Globus pallidus (tissue), 1 donor: ENCODE measurements at places on chromosomes 11 and 22.

DNA sequence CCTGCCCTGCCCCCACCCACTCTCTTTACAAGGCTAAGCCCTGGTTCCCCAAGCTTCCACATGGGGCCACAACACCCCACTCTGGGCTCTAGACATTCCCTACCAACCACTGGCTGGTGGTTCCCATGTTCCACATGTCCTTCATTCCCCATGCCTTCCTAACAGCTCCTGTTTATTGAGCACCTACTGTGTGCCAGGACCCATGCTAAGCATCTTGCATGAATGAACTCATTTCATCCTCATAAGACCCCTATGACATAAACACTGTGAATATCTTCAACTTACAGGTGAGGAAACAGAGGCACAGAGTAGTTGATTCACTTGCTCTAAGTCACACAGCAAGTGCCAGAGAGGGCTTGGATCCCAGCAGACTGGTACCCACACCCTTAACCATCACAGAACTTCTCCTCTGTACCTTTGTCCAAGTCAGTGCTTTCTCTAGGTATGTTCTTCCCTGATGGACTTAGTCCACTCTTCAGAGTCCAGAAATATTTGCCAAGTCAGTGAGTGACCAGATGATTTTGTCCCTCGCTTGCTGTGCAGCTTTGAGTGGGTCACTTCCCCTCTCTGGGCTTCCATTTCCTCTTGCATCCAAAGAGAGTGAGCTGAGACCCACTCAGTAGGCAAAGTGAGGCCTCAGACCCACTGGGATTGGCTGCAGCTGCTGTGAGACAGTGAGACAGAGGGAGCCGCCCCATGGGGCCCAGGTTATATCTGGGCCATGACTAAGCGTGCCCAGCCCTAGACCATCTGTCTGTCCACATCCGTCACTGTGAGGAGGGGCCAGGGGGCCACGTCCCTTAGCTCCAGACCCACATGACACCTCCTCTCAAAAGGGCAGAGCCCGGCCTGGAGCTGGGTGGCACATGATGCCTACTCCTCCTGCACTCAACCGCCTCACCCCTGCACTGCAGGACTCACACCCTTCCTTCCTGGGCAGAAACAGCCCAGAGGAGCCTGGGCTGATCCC, 132.4 kb downstream of the MN1 start:
- DNase-seq, result no peak

DNA sequence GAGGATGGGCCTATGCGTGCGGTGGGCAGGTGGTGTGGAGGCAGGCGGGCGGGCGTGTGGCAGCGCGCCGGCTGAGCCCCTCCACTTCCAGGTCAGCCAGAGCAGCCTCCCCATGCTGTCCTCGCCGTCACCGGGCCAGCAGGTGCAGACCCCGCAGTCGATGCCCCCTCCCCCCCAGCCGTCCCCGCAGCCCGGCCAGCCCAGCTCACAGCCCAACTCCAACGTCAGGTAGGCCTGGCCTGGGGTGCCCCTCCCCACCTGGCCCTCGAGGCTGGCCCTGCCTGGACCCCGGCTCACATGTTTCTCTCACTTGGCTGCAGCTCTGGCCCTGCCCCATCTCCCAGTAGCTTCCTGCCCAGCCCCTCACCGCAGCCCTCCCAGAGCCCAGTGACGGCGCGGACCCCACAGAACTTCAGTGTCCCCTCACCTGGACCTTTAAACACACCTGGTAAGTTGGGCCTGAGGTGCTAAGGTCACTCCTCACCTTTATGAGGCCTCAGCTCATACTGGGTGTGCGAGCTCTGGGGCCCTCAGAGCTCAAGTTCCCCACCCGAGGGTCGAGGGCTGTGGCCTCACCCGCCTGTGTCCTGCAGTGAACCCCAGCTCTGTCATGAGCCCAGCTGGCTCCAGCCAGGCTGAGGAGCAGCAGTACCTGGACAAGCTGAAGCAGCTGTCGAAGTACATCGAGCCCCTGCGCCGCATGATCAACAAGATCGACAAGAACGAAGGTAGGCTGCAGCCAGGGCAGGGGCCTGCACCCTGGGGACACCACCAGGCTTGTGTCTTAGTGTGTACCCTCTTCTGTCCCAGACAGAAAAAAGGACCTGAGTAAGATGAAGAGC, 75.3 kb downstream of the MED15 start:
- no peak for DNase-seq

- DNase-seq, result no peak
These were observed 207.0 kb downstream of the KIRREL3 start for GRCh38 chr11:126793596-126793995.

- no peak for DNase-seq
These were observed 251.0 kb downstream of the ST3GAL4 start for GRCh38 chr11:126606484-126606883.

DNA sequence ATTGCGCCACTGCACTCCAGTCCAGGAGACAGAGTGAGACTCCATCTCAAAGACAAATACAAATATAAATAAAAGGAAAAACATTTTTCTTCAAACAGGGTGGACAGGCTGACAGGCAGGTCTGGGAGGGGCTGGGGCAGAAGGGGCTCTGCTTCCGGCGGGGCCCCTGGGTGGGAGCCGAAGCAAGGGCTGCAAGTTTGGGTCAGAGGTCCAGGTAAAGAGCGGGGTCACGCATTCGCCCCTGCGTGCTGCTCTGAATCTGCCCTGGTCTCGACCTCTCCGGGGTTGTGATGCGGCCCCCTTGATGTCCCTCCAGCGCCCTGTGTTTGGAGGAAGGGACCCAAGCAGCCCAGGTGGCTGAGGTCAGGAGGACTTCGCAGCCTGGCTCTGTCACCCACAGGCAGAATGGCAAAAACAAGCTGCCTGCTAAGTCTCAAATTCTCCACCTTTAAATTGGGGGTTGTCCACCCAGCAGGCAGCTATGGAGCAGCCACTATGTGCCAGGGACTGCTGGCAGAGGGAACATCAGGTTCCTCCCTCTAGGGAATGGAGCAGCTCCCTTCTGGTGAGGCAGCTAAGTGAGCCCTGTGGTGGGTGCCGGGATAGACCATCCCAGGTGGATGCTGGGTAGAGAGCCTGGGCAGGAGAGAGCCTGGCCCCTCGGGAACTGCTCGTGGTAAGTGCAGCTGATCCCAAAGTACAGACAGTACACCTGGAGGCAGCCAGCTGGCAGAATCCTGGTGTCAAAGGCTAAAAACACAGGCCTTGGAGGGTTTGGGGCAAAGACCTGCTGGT, 10.3 kb upstream of the PHF21B start:
- no peak for DNase-seq

DNA sequence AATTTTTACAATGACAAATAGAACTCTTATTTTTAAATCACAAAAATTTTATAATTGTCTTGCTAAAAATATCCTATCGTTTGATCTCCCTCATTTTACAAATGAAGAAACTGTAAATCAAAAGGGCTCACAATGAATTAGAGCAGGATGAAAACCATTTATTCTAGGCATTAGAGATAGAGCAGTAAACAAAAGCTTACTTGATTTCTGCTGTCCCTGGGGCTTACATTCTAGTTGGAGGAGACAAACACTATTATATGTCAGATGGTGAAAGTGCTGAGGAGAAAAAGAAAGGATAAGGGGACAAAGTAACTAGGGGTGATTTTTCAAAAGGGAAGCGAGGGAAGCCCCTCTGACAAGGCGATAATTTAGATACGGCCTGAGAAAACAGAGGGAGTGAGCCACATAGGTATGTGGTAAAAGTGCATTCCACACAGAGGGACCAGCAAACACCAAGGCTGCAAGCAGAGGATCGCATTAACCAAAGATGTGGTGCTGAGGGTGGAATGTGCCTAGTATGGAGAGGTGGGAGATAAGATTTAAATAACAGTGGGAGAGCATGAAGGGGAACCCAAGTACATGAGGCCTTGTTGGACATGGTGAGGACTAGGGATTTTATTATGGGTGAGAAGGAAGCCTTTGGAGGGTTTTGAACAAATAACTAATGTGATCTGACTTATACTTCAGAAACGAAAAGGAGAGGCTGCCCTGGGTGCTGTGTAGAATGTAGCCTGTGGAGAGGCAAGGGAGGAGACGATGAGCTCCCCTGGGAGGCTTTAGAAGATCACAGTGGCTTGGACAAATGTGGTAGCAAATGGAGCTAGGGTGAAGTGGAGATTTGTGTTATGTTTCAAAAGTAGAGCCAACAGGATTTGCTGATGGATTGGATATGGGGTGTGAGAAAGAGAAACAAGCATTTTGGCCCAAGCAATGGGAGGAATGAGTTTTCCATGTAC, 62.1 kb downstream of the PDHX start:
- DNase-seq, result no peak

DNA sequence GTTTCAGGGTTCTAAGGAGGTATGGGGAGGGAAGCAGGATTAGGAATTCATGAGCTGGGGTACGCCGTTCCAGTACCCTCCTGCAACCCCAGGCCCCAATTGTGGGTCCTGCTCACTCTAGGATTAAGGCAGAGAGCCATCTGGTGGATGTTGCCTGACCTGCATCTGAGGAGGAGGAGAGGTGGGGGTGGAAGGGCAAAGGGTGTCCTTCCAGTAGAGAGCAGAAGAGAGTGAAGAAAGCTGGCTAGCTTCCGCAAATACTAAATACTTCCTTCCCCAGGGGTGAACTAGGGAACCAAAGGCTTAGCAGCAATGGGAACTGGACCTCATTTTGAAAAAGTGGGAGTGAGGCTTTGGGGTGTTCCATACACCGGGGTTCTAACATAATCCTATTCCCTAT, 10.6 kb downstream of the LRRC51 start:
- DNase-seq, result peak; percentile 78

GRCh38 chr11:12817681-12818332, 143.6 kb downstream of the TEAD1 start:
- no peak for DNase-seq
